Central memory CD4-positive, alpha-beta T cell (primary cell): ENCODE measurements at places on chromosomes 5 and 9.

DNA sequence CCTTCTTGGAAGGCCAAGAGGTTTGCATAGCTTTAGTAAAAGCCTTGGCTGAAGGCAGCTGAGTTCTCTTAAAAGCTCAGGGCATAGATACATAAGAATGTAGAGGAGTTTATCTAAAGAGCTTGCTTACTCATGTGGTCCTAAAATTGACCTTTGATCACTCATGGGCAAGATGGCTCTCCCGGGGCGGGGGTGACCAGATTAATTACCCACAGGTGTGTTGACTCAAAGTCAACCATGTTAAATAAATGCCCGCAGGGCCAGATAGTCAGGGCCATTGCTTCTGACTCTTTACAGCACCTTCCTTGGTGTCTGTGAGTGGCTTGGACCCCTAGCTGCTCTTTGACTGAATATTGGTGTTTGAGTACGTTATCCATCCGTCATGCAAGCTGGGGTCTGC, 33.1 kb upstream of the GHR start:
- no peak for DNase-seq

DNA sequence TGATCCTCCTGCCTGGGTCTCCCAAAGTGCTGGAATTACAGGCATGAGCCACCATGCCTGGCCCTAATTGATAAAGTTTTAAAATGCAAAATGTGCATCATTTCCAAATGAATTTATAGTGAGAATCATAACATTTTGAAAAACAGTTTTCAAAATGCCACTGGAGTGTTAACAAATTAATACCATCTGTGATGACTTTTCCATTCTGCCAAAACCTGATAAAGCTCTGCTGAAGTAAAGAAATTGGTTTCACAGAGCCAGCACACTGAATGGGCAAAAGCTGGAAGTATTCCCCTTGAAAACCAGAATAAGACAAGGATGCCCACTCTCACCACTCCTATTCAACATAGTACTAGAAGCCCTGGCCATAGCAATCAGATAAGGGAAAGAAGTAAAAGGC, 89.6 kb downstream of the MUSK start:
- DNase-seq: no peak

GRCh38 chr9:2465921-2466460, 155.6 kb upstream of the VLDLR start:
- DNase-seq: no peak

DNA sequence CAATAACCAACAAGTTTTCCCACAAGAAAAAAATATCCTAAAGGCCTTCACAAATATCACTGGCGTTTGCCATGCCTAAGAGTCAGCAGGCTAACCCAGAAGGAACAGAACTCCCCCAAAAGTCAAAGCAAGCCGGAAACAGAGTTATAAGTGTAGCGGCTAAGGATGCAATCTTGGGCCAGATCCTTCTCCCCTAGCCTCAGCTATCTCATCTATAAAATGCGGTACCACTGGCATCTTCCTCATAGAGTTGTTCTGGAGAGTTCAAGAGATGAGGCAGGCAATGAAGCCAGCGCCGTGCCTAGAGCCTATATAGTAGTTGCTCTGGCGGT, 632 bp downstream of the DPM2 start:
- peak; percentile 31 for DNase-seq

DNA sequence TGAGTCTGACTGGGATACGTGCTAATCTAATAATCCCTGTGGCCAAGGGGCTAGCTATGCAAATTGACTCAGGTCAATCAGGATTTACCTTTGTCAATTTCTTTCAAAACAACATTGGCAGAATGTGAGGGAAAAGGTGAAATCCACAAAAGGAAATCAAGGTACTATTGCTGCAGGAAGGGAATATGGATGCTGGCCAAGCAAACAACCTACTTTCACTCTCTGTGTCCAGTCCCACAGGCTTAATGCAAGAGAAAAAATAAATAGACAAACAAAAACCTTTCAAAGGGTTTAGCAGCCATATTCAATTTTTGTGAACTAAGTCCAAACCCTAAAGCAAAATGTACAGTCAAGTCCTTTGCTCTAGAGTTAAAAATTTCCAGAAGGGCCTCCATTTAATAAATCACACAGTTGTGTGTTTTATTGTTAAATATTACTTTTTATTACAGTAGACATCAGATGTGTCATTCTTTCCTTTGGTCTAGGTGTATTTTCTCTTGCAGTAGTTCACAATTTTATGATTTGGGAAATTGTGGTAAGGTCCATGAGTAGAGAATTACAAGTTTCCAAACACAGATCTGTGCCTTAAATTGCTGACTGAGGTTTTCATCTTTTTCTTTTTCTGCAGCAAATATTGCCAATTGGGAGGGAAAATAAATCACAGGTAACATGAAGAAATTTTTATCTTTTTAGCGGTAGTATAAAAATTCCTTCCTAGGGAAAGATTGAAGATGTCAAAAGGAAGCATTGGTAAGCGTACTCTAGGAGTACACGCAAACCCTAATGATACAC, 309.1 kb downstream of the DMAC1 start:
- no peak for DNase-seq

- no peak for DNase-seq
Measured at GRCh38 chr5:154989626-154990025, 23.9 kb upstream of the KIF4B start.

GRCh38 chr9:75889577-75889976, 896 bp upstream of the PCSK5 start:
- DNase-seq: no peak

GRCh38 chr5:172713113-172713808, 57.7 kb downstream of the DUSP1 start:
- DNase-seq: peak; percentile 58

DNA sequence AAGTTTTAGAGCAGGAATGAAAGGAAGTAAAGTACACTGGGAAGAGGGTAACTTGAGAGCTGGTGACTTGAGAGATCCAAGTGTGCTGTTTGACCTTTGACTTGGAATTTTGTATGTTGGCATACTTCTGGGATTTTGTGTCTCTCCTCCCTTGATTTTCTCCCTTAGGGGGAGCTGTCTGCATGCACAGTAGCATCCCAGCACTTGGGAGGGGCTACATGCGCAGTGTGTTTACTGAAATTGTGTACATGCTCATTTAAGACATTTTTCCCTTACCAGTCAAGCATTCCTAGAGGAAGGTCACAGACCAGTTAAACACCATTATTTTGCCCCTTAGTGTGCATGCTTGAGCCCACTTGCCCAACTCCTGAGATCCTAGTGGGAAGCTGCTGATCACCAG, 120.1 kb downstream of the ZNF622 start:
- DNase-seq: no peak

DNA sequence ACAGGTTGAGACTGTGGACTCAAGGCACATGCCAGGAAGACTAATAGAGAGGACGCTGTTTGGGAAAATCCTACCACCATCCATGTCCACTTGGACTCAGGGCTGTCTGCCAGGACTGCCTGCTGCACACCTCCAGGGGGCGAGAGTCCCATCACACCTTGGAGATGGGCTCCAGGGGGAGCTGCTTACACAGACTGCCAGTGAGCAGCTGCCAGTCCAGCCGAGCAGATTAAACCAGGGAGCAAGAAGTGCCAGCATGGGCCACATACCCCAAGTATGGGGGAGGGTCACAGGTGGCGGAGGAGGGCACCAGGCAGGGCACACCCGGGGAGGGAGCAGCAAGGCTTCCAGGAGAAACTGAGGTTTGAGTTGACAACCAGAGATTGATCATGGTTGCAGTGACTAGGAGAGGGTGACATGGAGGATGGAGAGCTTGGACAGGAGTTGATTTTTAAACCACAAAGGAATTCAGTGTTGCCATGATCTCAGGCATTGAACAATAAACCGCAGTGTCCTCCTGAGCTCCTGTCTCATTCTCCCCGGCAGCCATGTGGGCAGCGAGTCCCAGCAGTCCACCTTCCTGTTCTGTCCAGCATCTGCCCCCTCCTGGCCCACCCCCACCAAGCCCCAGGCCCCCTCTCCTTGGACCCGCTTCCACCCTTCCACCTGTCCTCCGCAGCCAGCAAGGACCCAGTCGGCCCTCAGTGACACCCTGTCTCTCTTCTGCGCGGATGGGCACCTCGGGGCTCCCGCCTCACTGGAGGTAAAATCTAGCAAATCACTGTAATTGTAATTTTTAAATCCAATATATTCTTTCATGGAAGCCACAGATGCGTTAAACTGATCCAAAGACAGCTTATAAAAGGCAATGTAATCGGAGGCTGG, 3.1 kb upstream of the VAV2 start:
- no peak for DNase-seq

- no peak for DNase-seq
Measured at GRCh38 chr5:129046151-129046550, 48.4 kb upstream of the ISOC1 start.

GRCh38 chr5:151970885-151971284, 46.2 kb upstream of the GLRA1 start:
- no peak for DNase-seq

DNA sequence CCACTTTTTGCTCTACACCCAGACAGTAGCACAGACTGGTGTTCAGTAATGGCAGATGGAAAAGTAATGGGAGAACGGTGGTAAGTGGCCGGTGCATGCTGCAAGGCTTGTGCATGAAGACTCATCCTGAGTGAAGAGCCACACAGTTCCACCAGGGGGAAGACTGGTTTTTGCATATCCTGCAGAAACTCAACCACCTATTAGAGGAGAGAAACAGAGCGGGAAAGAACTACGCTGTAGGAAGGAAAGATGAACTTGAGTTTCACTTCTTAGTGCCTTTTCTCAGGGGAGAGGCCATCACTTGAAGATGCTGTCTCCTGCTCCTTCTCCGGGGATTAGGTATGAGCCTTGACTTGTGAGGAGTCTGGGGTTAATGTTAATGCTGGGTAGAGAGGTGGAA, 9.4 kb upstream of the PRSS3 start:
- DNase-seq: no peak

GRCh38 chr5:63794979-63795378, 167.3 kb downstream of the HTR1A start:
- DNase-seq: no peak

DNA sequence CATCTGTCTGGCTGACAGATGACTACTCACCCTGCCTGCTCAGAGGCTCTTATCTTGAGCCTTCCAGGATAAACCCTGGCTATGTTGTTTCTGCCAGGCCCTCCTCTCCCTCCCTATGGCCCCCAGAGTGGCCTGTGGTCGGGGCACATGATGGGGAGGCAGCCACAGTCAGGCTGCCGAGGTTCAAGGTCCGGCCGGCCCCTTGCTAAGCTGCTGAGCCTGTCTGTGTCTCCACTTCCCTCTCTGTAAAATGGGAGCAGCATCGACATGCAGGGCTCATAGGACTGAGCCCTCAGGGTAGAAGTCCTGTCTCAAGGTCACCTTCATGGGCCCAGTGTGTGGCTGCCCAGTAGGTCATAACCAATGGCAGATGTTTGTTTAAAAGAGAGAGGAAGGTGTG, 28.5 kb downstream of the WNK2 start:
- no peak for DNase-seq

DNA sequence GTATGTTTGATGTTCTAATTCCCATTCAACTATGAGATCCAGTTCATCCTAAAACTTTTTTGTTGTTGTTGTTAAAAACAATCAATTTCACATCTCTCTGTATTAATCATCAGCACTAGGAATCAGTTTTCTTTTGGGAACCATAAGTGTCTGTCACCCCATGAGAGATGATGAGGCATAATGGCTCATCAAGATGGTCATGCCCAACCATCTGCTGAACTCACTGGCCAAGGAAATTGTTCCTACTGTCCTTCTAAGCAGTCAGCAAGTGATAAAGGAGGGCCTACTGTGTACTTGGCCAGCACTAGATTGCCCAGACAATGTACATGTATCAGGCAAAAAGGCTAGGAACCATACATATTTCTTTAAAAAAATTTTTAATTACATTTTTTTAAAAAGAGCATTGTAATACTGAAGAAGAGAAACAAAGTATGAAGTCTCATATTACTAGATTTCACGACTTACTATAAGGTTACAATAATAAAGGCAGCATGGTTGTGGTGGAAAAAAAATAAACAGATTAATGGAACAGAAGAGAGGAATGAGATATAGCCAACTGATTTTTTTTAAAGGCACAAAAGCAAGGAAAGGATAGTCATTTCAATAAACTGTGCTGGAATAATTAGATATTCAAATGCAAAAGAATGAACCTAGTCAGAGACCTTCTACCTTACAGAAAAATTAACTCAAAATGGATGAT, 458.3 kb downstream of the SPOCK1 start:
- no peak for DNase-seq

DNA sequence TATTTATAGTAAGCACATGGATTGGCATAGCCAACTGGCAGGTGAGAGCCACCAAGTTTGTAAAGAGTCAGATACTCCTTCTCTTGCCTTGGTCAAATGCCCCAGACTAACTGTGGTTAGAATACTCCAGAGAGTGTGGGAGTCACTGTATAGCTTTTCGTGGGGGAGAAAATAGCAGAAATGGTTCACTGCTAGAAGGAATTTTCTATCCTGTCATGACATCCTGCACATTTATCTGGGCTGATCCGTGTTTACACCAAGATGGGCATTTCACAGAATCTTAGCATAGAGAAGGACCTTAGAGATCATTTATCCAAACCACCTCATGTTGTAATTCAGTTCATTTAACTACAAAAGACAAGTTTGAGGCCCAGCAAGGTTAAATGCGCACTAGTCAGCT, 460.8 kb downstream of the ENC1 start:
- no peak for DNase-seq

DNA sequence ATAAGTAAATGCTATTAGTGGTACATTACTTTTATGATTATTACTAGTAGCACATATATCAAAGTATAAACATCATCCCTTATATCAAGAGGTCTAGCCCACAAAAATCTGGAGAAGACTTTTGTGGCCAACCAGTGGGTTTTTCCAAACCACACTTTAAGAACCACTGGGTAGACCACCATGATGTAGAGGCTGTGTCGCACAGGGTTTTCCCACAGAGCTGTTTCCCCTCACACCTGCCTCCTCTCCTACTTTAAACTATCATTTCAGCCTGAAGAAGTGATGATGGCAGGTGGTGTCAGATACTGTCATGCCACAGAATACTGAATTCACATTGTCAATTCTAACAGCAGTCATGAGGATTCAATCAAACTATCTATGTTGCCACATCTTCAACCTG, 109.2 kb downstream of the FBXW11 start:
- DNase-seq: no peak

- no peak for DNase-seq
Measured at GRCh38 chr5:68149189-68149588, 66.4 kb upstream of the PIK3R1 start.

DNA sequence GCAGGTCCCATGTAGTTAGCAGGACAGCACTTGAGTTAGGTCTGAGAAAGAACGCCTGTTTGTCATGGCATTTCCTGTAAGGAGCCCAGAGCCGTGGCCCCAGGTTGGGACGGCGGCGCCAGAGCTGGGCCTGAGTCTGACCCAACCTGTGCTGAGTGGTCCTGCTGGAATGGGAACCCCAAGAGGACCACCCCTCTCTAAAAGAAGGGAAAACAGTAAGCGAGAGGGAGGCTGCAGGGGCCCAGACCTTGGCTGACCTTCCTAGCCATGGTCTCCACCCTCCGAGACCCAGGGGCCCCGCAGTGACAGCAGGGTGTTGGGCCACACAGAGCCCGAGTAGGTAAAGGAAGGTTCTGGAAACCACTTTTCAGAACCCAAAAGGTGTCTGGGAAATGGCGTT, 1.8 kb upstream of the LRRC14B start:
- no peak for DNase-seq

GRCh38 chr5:73722231-73722630, 96.2 kb downstream of the ARHGEF28 start:
- no peak for DNase-seq
